Central memory CD8-positive, alpha-beta T cell (primary cell): ENCODE measurements at places on chromosomes 3 and 15.

GRCh38 chr3:48596157-48596556, 1.0 kb upstream of the COL7A1 start:
- DNase-seq, result no peak

GRCh38 chr3:65593780-65594752, 444.7 kb downstream of the MAGI1 start:
- DNase-seq, result no peak

DNA sequence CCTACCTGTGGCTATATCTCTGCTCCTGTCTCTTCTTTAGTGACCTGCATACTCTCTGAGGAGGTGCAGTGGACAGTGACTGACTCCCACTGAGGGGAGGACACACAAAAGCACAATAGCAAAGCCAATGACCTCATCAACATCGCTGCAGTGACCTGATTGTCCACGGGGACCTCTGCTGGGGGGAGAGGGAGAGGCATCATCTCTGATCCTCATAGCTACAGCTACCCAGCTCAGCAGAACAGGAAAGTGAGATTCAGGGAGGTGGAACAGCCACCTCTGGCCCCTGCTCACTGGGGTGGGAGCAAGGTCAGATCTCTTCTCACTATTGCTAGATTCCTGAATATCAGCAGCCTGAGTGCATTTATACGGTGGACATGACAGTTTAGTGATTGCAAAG, 179.2 kb downstream of the ATP10A start:
- no peak for DNase-seq

- no peak for DNase-seq
Measured at GRCh38 chr3:101066711-101067129, 73.5 kb upstream of the ABI3BP start.

- no peak for DNase-seq
Measured at GRCh38 chr3:173660645-173661299, 263.2 kb downstream of the NLGN1 start.

GRCh38 chr3:73602170-73602569, 22.6 kb downstream of the PDZRN3 start:
- no peak for DNase-seq

DNA sequence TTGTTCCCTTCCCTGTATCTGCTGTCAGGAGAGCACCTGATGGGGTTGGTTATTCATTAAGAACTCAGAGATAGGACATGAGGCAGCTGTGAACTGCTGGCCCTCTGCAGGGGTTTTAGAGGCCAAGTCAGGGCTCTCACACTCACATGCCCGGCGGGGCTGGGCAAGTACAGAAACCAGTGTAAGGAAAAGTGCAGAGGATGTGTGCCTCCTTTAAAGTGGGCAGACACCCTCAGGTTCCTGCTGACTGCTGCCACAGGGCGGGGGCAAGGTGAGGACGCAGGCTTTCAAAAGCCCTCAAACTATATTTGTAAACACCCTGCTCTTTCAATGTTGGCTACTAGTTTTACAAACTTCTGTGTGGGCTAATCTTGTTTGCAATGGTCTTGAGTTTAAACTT, 22.4 kb downstream of the CXCR6 start:
- DNase-seq, result peak; percentile 25

- peak; percentile 23 for DNase-seq
Measured at GRCh38 chr3:177199206-177199760, 2.0 kb upstream of the TBL1XR1 start.

GRCh38 chr15:59689626-59690236, 611 bp upstream of the BNIP2 start:
- DNase-seq, result peak; percentile 41

DNA sequence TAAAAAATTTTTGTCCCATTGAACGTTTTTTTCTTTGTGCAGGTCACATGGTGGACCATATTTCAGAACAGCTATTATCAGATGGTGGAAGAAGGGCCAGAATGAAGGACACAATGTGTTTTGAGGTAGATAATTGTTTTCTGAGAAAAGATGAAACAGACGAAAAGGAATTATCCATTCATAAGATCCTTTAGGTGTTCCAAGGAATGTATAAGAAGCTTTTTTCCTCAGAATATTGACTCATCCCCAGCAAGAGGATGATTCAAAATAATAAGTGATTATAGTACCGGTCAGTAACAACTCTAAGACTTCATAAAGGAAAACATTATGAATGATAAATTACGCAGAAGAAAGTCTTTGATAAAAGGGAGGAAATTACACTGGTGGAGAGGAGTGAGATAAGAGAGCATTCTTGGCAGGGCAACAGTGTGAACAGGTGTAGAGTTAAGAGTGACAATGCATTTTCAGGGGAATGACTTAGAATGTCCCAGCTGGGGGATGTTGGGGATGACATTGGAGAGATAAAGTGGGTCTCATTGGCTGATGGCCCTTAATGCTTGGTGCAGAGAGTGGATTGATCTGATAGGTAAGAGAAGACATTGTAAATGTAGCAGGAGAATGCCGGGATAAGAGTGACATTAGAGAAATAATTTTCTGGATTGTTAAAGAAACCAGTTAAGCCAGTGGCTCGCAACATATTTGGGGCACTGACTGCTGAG, 27.0 kb upstream of the AQP9 start:
- no peak for DNase-seq

DNA sequence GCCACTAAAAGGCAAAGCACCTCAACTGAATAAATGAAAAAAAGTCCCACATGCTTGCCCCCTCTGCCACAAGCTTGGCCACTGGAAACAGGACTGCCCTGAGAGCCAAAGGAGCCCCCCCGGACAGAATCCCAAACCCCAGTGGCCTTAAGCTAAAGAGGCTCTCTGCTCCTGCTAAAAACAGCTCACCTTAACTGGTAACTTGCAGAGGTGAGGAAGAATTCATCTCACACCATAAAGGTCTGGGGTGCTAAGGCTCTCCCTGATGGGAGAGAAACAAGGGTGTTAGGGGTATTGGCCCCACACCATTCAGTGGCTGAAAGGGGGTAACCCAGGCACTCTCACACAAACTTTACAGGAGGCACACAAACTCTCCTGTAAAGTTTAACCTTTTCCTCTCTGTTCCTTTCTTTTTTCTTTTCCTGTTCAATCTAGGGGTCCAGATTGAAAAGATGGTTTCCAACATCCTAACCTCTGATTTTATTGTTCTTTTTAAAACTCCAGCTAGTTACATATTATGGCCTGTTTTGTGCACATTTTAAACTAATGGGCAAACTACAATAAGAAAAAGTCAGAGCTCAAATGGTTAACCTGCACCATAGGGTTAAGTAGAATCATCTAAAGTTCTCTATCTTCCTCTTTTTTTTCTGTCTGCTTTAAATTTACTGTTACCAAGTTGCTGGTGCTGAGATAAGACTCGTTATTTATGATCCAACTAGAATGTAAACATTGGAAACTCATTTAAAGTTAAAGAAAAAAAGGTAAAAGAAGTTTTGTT, 19.9 kb downstream of the TRANK1 start:
- no peak for DNase-seq

DNA sequence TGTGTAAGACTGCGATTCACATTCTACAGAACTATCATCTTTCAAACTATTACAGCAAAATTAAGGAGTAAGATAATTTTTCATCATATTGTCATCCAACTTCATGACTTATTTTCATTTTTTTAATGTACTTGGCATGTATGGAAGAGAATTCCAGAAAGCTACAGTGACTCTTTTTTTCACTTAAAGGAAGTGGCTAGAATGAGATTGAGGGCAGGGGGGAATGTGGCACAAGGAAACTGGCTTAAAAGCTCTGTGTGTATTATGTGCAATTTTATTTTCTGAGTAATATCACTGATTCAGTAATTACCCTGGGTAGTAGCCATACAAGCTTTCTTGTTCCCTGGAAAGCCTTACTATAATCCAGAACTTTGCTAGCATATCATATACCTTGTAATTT, 94.6 kb downstream of the FILIP1L start:
- DNase-seq, result no peak

GRCh38 chr3:142530296-142530695, 48.2 kb downstream of the ATR start:
- DNase-seq, result no peak

DNA sequence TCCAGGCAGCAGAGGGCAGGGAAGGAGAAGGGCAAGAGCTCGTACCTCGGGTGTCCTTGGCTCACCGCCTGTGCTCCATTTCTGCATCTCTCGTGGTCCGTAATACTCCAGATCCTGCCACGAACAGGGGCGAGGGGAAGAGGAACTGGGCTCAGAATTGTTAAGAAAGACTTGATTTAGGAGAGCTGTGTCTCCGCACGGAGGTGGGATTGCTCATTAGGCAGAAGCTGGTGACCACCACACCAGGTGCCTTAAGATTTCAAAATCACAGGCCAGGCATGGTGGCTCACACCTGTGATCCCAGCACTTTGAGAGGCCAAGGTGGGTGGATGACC, 37.2 kb upstream of the BDH1 start:
- DNase-seq, result no peak

DNA sequence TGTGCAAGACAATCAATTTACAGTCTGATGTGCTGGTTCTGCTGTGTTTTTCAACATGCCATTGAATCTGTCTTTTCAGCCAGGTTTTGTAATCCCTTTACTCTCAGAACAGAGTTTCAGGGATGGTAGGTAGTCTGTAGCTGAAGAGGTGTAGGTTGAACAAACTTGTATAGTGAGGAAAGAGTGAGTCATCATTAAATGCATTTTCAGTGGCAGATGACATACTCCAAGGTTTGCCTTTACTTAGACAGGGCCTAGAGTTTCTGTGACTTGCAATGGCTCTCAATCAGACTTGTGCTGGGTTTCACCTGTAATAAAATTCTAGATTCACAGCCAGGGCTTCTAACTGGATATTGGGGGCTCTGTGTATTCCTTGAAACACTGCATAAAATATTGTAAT, 94.6 kb downstream of the CYP19A1 start:
- DNase-seq, result no peak

- DNase-seq, result no peak
Measured at GRCh38 chr15:86322629-86323028, 243.0 kb downstream of the AGBL1 start.

DNA sequence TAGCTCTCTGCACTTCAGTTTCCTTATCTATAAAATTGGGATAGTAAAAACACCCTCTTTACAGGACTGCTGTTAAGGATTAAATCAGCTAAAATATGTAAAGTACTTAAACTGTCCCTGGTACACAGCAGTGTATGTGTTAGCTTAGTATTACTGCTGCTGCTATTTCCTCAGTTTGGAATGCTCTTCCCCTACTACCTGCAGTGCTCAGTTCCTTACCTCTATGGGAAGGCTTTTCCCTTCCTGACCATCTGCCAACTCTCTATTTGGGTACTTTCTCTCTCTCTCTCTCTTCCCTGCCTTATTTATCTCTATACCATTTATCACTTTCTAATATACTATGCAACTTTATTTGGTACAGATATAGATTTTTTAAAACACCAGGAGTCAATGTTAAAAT, 26.5 kb downstream of the KPNA4 start:
- no peak for DNase-seq

DNA sequence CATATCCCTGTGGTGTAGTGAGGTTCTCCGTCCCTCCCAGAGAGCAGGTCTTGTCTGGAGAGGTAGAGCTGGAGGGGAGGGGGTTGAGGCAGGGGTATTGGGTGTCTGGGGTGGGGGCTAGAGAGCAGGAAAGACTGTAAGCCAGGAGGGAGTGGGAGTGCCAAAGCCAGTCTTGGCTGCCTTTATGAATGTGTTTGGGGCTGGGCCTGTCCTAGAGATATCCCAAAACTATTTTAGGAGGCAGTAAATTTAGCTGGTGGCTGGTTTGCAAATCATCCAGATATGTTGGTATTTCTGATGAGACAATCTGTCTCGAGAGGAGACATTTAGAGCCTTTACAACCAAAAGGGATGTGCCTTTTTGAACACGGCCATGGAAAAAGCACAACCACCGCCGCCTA, 166.6 kb downstream of the TLE3 start:
- DNase-seq, result no peak

DNA sequence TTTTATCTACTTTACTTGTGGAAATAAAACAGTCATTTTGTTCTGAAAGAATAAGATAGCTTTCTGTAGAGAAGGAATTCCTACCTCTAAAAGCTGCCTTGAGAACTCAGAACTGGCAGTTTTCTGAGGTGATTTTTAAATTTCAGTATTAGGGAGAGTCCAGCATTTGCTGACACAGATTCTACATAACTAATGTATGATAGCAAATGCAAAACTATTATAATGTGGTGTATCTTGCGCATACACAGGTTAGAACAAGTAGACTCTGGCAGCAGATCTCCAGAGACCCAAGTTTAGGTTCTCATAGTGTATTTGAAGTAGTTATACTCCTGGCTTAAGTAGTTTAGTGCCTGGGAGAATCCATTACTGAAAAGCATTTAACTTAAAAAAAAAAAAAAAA, 30.8 kb downstream of the OIP5 start:
- no peak for DNase-seq

DNA sequence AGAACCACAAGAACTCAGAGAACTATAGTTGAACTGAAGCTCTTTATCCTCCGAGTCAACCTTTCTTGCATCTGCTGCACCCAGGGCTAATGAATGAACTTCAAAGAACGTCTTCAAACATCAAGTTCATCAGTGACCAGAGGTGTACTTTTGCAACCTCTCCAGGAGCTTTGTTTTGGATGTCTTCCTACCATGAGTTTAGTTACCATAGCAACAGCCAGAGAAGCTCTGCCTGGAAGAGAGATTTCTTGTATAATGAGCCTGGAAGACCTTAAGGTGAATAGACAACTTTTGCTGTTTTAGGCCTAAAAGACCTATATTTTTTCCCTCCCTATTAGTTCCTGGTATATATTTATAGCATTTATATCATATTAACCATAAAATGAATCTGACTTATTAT, 9.1 kb downstream of the ACTC1 start:
- no peak for DNase-seq

- no peak for DNase-seq
Measured at GRCh38 chr3:23921052-23921511, 4.2 kb downstream of the RPL15 start.

- DNase-seq, result no peak
Measured at GRCh38 chr15:99009741-99010330, 2.2 kb upstream of the PGPEP1L start.

DNA sequence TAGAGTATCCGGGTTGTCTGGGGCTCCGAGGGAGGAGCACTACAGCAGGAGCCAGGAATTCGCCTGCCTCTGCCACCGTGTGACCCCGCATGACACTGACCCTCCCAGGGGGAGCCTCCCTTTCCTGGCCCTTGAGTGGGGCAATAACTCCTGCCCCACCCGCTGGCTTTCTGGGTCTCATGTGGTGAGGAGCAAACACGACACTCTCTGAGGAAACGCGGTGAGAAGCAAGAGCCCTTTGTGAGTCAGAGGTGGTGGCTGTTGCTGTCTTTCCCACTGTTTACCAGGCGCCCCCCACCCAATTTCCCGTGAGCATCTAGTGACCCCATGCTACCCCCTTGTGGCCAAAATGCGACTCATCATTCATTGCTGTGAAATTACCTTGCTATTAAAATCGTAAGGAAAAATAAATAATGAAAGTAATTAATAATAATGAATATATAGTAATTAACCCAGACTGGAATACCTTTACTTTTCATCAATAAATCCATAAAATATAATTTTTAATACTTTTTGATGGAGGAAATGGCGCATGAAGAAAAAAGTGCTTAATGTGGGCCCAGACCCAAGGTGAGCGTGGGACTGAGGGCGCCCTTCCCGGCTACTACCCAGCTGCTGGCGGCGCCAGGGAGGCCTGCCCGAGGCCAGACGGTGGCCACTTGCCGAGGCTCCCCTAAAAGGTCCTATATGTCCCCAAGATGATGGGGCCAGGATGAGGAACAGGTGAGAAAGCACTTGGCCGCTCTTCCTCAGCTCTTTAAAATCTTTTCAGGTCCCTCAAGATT, 29.3 kb downstream of the CCNL1 start:
- DNase-seq, result peak; percentile 51
